Germinal center (tissue), 1 donor: ENCODE measurements at places on chromosomes 2 and 18.

DNA sequence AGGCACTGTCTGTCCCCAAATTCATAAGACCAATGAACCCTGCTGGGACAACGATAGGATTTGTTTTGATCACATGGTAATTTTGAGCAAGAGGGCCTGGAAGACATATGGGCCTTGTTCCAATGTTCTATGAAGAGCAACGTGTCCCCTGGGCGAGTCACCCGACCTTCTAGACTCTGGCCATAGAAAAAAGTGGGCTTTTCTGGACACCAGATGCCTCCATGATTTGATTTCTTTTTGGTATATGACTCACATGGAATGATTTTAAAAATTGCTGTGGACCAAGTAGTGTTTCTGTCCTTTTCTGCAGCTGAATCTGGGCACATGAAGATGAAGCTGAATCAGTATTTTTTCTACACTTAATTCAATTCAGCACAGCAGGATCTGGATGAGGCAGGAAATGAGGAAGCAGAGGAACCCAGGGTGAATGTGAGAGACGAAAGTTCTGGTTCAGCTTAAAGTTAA lies 104.9 kb downstream of the CDC42EP3 start:
- no peak for DNase-seq

GRCh38 chr2:191748059-191748461 lies 70.1 kb downstream of the NABP1 start:
- no peak for DNase-seq

DNA sequence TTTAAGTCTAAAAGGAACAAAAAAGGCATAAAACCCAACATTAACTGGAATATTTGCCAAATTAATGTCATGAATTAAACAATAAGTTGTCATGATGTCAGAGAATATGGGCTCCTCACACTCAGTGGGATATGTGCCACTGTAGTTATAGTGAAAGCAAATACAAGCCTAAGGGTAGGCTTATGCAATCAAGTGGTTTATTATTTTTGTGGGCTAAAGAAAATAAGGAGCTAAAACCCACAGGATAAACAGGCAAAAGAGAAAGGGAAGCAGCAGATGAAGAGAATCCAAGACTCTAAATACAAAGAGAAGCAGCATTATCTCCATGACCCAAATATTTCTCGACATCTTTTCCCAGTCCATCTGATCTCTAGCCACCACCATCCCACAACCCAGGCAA lies 17.5 kb downstream of the YWHAQ start:
- DNase-seq = no peak

GRCh38 chr2:218015586-218016521 lies 13.1 kb upstream of the TNS1 start:
- DNase-seq = no peak

DNA sequence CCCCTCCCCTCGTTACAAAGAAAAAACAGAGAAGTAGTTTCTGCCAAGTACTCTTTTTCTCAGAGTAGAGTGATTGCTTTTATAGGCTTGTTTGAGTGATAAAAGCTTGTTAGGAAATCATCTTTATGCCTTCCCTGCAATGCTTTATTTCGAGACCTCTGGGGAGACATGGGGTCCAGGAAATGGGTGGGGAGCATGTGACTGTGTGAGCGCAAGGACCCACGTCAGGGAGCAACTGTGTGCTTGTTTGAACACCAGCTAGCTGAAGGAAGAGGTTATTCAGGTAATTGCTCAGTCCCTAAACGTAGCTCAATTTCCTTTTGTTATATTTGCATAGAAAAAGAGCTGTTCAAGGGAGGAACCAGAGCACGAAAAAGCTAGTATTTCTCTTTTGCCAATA lies 187.3 kb downstream of the FAM210A start:
- peak; percentile 47 for DNase-seq

DNA sequence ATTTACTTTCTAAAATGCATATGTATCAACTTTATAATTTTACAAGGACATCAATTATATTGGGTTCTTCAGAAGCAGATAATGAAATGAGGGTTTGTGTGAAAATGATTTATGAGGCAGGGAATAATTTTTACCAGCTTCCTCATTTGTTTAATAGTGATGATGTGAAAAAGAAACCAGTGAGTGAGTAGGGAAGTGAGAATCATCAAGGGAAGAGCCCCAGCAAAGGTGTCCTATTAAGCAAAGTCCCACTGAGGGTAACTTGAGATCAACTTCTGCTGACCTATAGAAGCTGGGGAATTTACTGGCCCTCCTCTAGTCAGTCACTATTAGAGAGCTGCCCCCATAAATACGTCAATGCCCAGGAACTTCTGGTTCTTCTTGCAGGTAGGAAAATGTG lies 266.8 kb upstream of the LYPD1 start:
- peak; percentile 3 for DNase-seq

DNA sequence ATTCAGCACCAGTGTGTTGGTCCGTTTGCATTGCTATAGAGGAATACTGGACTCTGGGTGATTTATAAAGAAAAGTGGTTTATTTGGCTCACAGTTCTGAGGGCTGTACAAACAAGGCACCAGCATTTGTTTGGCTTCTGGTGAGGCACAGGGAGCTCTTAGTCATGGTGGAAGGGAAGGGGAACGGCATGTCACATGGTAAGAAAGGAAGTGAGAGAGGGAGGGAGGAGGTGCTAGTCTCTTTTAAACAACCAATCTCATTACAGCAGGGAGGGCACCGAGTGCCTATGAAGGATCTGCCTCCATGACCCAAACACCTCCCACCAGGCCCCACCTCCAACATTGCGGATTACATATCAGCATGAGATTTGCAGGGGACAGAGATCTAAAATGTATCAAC lies 143.9 kb upstream of the DLX2 start:
- no peak for DNase-seq

DNA sequence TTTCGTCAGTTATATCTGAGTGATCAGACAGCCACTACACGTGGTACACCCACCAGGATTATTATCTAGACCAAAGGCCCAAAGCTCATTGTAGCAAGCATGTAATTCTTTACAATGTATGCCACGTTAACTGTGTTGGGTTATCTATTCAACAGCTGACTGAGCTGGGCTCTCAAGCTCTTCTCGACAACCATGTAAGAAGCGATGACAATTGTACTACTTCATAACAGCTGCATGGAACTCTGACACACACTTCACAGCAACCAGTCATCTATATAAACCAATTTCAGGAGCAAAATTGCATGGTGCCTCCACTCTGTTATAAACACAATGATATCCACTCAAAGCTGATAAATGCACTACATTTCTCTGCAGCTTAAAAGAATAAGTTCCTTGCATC lies 701.8 kb downstream of the NR4A2 start:
- DNase-seq = no peak

GRCh38 chr2:57156231-57156924 lies 890.2 kb upstream of the VRK2 start:
- no peak for DNase-seq

- DNase-seq = no peak
These were observed 157.9 kb downstream of the CD226 start for GRCh38 chr18:69789794-69790193.

DNA sequence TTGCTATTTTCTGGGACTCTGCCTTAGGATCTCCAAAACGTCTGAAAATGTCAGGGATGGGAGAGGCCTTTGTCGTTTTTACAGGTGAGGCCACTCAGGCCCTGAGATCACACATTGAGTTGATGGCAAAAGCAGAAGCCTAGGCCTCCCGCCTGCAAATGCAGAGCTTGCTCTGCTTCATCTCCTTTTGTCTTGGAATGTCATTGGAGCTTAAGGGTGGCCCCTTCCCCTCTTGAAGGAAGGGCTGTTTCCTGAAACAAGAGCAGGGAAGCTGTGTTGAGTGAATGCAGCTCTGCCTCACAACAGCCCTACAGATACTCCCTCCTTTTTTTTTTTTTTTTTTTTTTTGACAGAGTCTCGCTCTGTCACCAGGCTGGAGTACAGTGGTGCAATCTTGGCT lies 123.5 kb downstream of the GLI2 start:
- no peak for DNase-seq
